ENCODE measurements at places on chromosomes 2 and 18.

DNA sequence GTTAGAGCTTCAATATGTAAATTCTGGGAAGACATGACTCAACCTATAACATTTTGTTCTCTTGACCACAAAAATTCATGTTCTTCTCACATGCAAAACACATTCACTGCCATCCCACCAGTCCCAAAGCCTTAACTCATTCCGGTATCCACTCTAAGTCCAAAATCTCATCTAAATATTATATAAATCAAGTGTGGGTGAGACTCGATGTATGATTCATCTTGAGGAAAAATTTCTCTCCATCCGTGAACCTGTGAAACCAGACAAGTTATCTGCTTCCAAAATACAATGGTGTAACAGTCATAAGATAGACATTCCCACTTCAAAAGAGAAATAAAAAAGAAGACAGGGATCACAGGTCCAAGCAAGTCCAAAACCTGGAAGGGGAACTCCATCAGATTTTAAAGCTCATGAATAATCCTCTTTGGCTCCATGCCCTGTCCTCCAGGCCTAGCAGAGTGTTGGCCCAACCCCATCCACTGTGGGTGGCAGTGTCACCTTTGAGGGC, 101.3 kb downstream of the RAD51AP2 start:
- no peak for DNase-seq

DNA sequence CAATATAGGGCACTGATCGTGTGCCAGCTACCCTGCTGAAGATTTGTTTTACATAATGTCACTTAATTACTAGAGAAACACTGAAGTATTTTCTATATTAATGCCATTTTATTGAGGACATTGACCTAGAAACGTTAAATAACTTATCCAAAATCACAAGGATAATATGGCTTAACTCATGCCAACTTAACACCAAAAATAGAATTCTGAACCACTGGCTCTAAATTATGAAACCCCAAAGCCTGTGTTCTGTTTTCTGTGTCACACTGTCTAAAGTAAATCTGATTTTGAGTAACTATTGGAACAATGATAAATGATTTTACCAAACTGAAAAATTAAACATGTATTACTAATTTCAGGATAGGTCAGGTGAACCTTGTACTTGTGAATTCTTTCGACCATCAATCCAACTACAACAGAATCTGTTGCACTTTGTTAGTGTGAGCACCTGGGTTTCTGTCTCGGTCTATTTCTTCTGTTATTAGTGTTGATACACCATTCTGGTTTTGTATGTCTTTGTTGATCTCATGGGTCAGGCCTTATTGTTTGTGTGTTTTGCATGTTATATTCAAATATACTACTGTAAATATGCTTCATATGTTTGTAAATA, 48.2 kb upstream of the CCDC141 start:
- no peak for DNase-seq

- DNase-seq = no peak
These were observed 86.6 kb upstream of the THOC1 start for GRCh38 chr18:354471-354870.

- no peak for DNase-seq
These were observed 214.7 kb downstream of the CLIP4 start for GRCh38 chr2:29329899-29330298.

DNA sequence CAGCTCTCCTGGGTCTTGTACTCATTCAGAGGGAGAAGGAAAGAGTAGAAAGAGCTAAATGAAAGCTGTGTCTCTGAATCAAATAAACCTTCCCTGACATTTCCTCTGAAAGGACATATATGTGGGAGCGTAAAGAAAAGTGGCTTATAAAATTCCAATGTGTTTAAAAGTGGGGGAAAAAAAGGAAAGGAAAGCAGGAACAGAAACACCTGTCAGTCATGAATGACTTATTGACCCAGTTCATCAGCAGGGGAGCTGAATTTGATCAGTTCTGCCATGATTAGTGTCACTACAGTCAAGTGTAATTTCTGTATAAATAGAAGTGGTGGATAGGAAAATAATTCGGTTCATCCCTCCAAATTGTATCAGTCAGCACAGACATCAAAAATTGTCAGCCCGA, 382.5 kb downstream of the ERBB4 start:
- DNase-seq = no peak

Measured in cortex of kidney (tissue), 1 donor.